ENCODE measurements at places on chromosomes 12 and 14.
A peak's percentile ranks its signal among the peaks of the same experiment; 100 is the strongest.

DNA sequence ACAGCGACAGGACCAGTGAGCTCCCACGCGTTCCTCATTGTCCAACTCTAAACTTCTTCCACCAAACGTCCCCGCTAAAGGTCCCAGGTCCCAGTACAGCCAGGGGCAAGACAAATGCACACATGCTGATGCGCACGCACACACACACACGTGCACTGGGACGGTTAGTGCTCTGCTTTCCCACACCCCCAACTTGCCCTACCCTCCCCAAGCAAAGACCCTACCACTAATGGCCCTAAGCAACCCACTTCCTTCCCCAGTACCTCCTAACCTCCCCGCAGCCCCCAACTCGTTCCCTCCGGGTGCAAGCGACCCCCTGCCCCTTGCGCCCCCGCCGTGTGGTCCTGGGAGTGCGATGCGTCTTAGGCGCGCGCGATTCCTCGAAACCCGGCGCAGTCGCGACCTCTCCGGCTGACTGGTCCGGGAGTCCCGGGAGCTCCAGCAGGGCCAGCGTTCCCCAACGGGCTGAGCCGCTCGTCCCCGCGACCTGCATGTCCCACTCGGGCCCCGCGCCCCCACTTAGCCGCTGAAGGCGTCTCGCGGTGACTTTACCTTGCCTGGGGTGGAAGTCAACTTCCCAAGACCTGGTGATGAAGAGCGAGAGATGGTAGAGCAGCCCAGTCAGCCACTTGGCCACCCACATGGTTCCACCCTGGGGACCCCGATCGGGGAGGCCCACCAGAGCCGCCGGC is 578 bp downstream of the ADAMTS20 start:
- no peak for DNase-seq

DNA sequence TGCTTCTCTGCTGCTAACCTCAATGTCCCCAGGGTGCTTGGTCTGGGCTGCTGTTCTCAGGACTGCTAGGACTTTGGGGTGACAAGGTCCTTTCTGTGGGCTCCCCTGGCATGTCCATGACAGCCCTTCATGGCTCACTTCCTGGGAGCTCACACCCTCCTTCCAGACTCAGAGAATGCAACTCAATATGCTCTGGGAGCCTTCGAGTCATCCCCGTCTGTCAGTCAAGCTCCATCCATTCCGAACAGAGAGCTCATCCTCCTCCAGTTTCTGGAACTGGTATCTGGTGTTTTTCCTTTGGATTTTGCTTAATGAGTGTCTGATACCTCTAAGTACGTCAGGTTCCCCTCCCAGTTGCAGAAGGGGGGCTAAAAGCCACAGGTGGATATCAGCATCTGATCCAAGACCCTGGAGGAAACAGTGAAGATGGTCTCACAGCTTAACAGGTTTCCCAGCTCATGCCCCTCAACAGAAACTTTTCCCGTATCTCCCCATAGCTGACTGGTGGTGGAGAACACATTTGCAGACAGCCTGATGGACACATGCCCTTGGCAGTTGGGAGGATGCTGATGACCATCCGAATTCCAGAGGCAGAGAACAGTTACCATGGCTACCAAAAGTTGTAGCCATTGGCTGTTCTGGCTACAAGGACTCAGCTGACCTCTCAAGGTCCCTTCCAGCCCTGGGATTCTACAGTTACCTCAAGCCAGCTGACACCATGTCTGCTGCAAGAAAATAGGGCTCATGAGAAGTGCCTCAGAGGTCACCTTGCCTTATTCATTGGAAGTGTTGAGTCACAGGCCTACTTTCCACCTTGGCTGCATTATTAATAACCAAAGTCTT is 9.5 kb upstream of the RAB35 start:
- DNase-seq: no peak

DNA sequence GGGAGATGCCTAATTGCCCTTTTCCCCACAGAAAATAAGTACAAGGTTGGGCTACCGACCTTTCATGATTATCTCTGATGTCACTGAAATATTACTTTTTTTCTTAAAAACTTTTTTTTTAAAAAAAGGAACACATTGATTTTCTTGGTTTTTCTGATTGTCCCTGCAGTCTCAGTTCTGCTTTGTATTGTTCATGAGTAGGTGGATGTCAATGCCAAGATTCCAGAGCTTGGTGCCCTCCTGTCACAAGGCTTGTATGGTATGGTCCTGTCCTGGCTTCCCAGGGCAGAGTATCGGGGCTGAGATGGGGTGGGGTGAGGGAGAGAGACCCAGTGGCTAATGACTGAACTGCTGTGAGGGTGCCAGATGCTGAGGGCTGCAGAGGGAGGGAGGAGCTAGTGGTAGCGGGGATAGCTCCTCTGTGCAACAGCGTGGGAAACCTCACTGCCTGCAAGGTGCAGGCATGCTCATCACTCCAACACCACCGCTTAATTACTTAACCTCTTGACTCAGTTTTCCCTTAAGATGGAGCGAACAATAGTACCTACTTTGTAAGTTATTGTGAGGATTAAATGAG is 4.4 kb upstream of the CTDSP2 start:
- DNase-seq: no peak

GRCh38 chr14:76771437-76771980 is 10.2 kb downstream of the VASH1 start:
- DNase-seq: no peak

DNA sequence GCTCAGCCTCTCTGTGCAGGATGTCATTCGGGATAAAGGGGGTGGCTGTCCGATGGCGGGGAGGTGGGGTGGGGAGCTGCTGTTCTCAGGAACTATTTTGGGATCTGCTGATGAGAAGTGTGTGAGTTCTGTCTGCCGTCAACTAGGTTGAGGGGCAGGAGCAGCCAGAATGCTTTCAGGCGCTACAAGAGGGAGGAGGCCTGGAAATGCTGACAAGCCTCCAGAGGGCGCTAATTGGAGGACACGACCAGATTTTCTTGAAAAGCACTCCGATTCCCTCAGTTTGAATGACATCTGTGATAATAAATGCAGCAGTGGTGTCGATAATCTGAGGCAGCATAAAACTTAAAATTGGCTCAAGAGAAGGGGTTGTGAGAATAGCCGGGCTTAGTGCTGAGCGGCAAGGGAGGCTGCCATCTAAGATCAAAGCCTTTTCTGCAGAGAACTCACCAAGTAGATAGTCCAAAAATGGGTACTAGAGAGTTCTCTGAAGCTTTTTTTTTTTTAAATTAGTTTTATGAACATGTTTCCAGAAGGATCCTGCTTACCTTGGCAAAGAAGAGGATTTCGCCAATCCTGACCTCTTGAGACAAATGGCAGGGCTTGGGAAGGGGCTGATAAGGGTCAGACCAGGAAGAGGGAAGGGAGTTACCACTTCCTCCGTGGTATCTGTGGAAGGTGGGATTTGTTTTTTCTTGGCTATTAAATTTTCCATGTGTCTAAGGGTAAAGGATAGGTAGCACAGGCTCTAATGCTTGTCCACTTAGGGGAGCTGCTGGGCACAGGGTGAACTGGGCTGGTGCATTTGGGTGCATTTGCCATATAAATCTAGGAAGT is 94.4 kb downstream of the CRACR2A start:
- DNase-seq: peak; percentile 11

DNA sequence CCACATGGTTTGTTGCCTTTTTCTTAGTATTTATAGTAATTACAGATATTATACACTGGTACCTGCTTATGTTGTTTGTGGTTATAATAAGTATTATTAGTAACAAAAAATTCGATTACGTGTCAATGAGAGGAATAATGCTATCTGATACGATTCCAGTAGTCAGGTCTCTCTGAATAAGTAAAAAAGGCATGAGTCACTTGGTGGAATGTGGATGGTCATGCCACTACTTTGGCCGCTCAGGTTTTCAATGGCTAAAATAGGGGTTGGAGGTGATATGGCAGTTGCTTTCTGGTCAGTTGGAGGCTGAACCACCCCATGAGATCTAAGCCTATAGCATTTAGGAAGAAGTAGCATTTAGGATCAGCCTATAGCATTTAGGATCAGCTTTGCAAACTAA is 255.9 kb downstream of the NPAS3 start:
- DNase-seq: no peak

DNA sequence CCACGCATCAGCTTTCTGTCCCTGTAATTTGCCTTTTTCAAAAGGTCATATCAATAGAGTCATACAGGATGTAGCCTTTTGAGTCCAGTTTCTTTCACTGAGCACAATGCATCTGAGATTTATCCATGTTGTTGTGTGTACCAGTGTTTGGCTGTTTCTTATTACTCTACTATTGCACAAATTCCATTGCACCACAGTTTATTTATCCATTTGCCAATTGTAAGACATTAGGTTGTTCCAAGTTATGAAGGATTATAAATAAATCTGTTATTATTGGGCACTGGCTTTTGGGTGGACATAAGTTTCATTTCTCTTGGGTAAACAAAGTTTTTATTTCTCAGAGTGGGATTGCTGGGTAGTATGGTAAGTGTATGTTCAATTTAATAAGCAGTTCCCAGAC is 68.3 kb upstream of the TBPL2 start:
- DNase-seq: no peak

DNA sequence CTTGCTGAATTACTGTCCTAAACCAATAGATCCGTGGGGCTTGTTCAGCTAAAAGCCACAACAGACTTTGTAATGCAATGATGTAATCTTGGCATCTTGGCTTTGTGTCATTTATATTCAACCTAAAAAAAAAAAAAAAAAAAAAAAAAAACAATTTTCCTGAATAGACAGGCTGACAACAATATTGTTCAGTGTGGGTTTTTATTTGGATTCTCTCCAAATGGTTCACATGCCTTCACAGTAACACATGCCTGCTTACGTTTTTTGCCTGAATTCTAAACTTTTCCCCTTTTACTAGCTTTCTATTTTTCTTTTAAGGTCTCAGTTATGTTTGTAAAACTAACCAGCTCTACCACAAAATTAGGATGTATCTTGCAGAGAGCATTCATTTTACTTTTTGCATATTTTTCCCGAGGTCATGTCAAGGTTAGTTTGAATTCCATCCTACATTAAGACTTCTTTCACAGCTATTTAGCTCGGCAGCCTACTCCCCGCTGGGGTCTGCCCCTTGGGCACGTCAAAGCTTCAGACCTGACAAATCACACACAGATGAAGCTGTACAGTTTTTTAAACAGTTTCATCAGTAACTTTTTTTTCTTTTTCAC is 213.7 kb upstream of the NPAS3 start:
- DNase-seq: no peak

DNA sequence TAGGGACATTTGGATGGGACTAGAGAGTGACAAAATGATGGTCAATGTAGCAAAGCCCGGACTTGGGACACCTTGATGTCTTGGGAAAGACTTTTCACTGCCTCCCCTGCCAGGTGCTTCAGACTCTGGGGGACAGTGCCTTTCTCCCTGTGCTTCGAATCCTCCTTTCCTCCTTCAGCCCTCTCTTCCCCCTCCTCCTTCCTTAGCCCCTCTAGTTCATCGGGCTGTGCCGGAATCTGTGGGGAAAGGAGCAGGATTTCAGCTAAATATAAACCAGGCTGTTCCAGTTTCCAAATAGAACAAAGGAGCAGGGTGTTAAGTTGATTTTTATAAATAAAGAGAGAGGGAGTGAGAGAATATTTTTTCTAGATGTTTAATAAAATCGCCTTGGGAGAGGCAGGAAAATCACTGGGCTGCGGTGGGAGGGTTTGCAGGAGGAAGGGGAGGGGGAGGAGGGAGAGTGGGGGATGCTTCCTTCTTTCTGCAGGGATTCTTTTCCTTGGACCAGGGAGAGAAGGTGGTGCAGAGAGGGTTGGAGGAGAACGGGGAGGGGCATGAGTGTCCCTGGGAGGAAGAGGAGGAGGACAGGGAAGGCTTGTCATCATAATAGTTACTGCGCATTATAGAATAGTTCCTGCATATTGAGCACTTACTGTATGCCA is 21.3 kb upstream of the CABP1 start:
- DNase-seq: no peak

- no peak for DNase-seq
Measured at GRCh38 chr12:132581348-132582057, 28.9 kb downstream of the LRCOL1 start.
